Glutamatergic neuron (in vitro differentiated cells): ENCODE measurements at places on chromosomes 4 and X.

GRCh38 chr4:10405672-10406071 lies 51.6 kb downstream of the ZNF518B start:
- no peak for DNase-seq

- DNase-seq = no peak
These were observed 249.6 kb downstream of the OPHN1 start for GRCh38 chrX:68183612-68184214.

GRCh38 chr4:185424905-185425646 lies 688 bp downstream of the UFSP2 start:
- no peak for DNase-seq

DNA sequence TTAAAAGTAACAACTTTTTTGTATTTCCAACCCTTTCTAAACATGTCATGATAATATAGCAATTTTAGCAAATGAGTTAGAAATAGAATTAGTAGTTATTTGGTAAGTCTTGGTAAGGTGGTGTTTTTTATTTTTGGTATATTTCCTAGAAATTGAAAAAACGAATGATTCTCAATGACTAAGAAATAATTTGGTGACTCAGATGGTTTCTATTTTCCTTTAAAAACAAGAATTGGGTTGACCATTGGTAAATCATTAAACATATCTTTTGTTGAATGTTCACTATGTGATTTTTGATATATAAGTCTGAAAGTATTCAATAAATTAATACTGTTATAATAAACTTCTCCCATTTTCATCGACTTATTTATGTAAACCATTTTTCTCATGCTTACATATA lies 206.2 kb upstream of the BANK1 start:
- no peak for DNase-seq

- DNase-seq = no peak
These were observed 668.1 kb upstream of the CPEB2 start for GRCh38 chr4:14334166-14334565.

DNA sequence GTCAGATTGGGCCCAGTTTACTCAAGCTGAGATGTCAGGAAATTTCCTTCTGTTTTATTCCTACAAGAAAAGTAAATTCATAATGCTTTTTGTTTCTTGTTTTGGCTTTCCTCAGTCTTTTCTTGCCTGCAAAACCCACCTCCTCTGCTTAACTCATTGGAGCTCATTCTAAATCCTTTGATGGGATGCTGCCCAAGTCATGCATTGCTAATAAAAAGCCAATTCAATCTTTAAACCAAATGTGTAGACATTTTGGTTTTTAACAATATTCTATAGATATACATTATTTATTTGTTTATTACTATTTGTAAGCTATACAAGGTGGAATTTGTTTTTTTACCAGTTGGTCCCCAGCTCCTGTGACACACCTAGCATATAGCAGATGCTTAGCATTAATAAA lies 13.2 kb upstream of the PDE5A start:
- no peak for DNase-seq

DNA sequence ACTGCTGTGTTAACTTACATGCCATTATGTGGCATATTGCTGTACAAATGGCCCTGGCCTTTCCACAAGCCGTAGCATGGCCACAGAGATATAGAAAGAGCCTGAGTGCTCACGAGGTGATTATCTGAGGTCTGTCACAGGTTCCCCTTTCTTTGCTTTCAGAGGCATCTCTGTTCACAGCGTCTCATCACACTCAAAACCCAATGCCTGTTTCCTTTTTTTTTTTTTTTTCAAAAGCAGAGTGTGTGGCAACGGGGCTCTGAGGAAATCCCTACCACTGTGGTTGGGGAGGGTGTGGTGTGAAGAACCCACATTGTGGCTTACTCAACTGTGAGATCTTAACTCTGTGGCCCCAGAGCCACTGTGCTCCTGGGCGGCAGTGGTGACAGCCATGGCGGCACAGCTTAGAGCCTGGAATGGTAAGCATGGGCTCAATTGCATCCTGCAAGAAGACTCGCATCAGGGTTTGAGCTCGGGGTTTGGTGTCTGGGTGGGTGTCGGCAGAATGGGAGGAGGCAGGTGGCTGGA lies 30.8 kb downstream of the RTL5 start:
- DNase-seq = no peak

- DNase-seq = no peak
These were observed 3.7 kb upstream of the RAB9A start for GRCh38 chrX:13685126-13685763.

DNA sequence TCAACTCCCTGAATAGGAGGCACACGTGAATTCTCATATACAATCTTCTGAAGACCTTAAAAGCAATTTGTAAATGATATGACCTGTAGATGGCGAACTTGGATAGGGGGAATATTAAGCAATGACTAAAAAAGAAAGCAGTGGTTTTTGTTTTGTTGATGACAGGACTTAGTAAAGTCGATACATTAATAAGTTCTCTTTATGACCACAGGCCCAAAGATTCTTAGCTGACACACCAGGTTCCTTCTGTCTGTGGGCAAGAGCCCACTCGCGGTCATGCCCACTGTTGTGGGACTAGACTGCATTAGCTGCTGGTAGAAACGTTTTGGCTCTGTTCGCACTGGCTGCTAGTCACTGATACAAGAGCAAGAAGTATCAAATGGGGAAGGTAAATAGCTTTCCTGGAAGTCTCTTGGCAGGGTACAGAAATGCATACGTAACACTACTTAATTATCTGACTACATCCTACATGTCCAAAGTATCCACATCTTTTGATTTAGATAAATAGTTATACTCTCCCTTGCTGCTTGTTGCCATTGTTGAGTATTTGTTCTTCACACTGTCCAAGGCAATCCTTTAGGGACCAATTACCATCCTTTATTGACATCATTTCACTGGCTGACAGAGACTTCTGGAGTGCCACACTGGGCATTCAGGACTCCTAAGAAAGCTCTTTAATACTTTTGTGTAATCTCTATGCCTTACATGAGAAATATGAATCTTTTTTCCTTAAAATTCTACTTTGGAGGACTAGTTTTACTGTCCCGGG lies 31.0 kb downstream of the ALPK1 start:
- DNase-seq = no peak

DNA sequence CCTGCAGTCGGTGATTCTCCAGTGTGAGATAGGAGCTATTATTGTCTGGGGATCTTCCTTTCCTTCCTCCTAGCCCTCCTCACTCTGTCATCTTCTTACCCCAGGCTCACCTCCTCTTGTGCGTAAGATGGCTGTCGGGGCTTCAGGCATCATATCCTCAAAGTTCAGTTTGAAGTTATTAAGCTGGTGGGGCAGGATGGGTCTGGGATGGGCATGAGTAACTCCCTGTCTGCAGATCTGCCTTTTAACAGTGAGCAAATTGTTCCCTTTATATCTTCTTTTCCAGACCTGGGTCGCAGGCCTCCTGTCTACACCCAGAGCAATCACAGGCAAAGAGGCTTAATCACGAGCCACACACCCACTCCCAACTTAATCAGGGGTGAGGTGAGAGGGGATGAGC lies 900 bp upstream of the MTMR1 start:
- DNase-seq = no peak

DNA sequence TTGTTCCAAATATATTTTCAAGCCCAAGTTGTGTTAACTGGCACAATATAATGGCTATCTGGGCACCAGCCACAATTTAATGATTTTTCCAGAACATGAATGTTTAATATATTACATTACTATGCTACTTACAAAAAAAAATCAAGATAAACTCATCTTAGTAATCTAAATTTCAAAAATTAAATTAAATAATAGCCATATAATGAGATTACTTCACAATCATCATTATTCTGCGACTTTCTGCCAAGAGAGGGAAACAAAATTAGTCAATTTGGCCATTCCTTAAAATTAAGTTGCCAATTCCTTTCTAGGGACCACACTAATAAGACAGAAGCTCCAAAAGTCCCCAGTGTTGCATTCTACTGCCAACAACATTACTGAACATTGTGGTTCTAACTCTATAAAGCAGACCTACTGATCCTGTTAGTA lies 7.5 kb downstream of the NEK1 start:
- DNase-seq = no peak

DNA sequence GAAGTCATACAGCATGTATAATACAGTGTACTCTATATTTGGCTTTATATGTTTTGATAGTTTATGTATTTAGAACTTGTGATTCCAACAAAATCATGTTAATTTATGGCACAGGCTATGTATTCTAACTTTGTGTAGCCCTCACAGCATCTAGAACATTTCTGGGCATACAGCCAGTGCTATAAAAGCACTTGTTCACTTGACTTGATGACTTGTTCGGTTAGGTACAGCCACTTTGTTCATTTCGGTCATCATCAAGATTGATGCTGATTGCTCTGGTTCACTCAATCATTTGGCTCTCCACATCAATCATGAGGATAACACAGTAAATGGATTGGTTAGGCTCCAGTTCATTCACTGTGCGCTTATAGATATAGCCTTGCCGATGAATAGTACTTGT lies 97.6 kb upstream of the IRS4 start:
- DNase-seq = no peak

GRCh38 chr4:142043509-142043908 lies 407.1 kb downstream of the IL15 start:
- DNase-seq = no peak

DNA sequence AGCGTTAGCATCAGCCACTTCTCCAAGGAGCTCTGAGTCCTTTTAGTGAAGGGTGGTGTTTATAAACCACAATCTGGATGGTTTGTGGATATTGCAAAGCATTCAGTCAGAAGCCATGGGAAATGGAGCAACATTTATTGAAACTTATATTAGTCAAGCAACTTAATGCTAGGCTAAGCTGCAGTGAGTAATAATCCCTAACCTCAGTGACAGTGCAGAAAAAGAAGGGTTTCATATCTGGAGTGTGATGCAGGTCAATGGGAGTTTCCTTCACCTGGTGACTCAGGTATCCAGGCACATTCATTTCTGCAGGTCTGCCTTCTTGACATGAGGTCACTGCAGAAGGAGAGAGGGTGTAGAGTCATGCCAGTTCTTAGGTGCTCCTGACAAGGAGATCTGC lies 10.4 kb upstream of the DRD5 start:
- no peak for DNase-seq

GRCh38 chrX:75115707-75116413 lies 40.2 kb downstream of the ABCB7 start:
- no peak for DNase-seq

DNA sequence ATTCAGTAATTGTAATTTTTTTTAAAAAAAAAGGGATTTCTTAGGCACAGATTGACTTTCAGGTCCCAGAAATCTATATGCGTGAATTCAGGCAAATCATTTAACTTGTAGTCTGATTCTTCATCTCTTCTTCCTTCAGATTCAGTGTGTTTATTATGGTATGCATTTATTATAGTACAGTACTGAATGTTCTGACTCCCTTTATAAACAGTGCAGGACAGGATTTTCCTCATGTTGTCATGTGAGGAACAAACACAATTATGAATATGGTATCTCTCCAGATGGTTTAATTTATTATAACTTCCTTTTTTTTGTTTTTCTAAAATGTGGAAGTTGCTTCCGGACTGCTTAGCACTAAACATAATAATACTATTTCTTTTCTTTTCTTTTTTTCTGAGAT lies 54.2 kb downstream of the RPS3A start:
- no peak for DNase-seq

- DNase-seq = no peak
These were observed 193.2 kb downstream of the RASL11B start for GRCh38 chr4:53055274-53055673.

- no peak for DNase-seq
These were observed 77.9 kb downstream of the BTC start for GRCh38 chr4:74716436-74716765.

GRCh38 chr4:24770032-24770584 lies 25.3 kb upstream of the SOD3 start:
- DNase-seq = no peak

DNA sequence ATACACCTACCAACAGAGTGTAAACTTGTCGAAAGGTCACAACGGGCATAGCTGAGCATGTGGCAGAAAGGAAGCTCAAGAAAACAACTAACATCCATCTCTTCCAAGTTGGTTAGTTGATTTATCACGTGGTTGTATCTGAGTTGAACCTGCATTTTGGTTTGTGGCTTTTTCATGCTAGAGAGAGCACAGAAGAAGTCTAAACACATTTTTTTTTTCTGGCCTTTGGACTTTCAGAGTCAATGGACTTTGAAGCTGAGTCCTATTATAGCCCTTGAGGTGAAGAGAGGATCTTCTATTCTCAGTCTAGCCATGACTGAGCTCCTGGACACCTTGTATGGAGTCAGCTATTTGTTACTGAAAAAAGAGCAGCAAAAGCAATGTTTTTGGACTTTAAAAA lies 150.6 kb upstream of the TRPC5 start:
- no peak for DNase-seq
